Kidney epithelial cell (primary cell): ENCODE measurements at places on chromosomes 3 and 15.

DNA sequence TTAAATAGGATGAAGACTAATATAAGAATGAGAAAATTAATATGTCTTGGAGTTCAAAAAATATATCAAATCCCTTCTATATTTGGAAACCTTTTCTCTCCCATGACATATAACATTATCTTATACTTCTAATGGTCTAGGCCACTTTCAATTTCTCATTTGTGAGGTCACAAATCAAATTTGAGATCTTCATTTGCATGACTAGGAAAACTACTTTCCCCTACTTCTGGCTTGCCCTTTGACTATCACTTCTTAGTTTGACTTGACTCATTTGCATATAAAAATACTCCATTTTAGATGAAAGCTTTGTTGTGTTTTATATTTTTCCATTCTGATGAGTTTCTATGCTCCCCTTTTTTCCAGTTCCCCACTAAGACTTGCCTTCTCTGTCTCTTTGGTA is 598.6 kb upstream of the TBL1XR1 start:
- no peak for DNase-seq

- no peak for DNase-seq
Measured at GRCh38 chr3:49799761-49800160, at the start of gene CDHR4. CDHR4 (minus strand) TSS chr3:49799873; CDS start chr3:49799812, 61 bp downstream.

DNA sequence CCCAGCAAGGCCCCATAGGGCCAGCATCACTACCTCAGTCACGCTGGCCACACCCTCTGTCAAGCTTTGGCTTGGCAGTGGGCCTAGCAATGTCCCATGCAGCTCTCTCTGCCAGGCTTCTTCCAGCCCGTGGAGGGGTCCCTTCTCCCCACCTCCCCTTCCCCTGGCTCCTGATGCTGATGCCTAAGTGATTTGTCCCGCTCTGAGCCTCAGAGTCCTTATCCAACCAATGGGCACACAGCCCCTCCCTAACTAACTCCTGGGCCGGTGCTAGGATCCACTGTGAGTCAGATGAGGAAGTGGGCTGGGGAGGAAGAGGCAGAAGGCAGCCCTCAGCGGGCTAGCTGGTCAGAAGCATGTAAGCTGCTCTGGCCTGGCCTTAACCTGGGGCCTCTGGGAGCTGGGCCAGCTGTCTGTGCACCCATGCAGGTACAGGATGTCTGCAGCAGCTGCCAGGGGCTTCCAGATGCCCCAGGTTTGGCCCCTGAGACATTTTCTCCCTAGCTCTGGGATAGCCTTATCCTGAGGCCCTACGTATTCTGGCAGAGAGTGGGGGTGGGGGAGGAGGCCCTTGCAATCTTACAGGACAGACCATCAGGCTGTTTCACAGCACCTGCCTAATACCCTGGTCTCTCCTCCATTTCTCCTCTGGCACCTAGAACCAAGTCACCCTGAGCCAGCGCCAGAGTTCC is 740 bp upstream of the ZBTB47 start:
- DNase-seq: peak; percentile 66

DNA sequence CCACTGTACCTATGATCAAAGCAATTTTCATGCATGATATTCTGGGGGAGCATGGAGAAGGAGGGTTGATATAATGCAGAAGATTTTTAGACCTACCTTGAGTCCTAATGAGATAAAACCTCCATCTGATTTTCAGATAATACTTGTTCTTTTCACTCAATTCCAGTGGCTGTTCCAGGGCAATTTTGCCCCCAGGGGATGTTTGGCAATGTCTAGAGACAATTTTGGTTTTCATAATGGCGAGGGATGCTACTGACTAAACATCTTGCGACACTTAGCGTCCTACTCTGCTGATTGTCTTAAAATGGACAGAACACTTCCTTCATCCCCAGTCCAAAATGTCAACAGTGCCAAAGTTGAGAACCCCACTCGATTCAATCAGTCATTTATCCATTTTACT is 26.6 kb downstream of the AGBL1 start:
- no peak for DNase-seq

DNA sequence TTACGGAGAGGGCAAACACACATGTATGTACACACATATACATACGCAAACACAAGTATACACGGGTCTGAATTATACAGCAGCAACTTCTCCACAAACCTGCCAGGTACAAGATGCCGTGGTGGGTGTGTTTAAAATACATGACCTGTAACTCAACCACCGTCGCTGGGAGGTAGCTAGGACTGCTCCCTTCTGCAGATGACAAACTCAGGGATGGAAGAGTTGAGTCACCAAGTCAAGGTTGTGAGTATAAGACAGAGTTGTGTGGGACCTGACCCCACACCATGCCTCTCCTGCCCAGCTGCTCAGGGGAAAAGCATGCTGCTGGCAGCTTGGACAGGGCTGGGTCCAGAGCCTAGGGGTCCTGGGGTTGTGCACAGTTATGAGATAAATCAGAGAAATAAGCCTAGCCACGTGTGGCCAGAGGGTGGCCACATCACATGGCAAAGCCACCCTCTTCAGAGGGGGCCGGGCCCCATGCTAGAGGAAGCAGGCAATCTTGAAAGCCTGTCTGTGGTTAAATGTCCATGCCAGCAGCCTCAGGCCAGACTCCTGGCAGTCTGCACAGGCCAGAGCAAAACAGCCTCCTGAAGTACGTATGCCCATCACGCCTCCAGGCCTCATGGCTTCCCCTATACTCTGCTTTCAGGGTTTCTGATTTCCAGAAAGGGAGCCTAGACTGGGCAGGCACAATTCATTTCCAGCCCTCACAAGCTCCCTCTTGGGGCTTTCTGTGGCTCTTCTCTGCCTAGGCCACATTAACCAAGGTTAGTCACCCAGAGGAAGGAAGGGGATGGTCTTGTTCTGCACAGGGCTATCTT is 107.7 kb upstream of the RPL32 start:
- no peak for DNase-seq

DNA sequence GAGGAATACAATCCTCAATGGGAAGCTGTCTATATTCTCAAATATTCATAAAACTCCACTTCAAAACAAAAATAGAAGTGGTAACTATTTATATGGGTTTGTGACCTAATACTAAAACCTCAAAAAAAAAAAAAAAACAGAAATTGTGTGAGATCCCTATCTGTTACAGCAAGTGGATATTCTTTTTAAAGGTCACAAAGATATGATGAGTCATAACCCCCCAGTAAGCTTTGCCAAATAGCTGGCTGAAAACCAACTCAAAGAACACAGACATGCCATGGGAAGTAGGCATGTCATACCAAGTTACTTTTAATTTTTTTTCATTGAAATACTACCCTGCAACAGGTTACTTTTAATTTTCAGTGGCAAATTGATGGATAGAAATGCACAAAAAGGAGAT is 62.5 kb downstream of the CBLB start:
- DNase-seq: no peak

- DNase-seq: no peak
Measured at GRCh38 chr3:160893207-160893606, 137.2 kb downstream of the PPM1L start.

- DNase-seq: no peak
Measured at GRCh38 chr3:24905266-24905665, 410.6 kb upstream of the THRB start.

DNA sequence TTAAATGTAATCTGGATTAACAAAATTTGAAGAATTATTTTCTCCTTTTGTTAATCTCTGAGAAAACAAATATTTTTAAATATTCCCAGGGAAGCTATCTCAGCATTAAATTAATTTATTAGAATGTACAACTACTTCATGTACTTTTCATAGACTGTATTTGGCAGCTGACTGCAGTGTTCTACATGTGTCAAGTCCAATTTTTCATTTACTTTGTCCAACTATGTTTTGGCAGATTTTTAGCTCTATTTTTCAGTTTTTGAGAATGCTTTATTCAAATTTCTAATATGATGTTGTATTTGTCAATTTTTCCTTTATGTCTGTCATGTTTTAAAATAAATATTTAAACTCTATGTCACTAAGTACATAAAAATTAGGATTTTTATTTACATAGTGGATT is 925.1 kb downstream of the OTOL1 start:
- DNase-seq: no peak

- no peak for DNase-seq
Measured at GRCh38 chr3:37935290-37935668, 55.3 kb upstream of the VILL start.

DNA sequence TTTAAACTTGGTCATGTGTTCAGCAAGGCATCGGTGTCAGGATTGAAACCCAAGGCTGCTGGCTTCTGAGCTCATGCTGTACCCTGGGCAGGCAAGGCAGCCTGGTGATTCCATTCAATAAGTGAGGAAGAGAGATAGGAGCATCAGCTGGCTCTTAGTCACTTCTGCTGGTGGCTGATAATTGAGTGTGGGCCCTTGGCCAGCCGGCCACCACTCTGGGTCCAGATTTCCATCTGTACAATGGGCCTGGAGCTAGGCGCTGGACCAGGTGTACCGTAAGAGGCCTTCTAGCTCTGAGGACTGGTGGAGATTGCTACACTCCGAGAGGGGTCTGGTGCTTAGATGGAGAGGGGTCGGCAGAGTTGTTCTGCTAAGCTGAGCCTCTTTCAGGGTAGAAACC is 4.3 kb downstream of the CD276 start:
- no peak for DNase-seq

DNA sequence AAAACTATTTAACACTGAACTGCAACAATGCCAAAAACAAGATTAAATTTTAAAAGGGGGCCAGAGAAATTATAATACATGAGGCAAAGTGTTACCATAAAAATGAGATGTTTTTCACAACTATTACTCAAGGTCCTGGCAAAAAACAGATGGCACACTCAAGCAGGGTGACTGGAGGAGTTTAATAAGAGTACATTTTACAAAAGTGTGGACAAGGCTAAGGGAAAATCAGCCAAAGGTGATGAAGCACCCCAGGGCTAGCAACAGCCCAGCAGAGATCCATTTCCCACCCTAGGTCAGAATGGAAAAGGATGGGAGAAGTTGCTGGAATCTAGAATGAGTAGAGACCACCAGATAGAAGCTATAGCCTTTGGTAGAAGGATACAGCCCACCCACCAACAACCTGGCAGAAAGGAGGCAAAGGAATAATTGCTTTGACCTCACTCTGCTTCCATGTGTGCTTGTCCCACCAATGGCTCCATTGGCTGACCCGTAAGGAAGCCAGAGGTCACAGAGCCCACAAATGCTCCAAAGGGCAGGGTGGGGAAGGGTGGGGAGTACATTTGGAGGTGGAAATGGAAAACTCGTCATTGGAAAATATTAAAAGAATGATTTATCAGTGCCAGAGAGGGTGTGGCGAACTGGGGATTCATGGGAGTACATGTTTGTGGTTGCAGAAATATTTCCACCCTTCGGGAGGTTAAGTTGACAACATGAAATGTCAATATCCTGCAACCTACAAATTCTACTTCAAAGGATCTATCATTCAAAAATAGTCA is 161.0 kb upstream of the UBE2E2 start:
- no peak for DNase-seq

DNA sequence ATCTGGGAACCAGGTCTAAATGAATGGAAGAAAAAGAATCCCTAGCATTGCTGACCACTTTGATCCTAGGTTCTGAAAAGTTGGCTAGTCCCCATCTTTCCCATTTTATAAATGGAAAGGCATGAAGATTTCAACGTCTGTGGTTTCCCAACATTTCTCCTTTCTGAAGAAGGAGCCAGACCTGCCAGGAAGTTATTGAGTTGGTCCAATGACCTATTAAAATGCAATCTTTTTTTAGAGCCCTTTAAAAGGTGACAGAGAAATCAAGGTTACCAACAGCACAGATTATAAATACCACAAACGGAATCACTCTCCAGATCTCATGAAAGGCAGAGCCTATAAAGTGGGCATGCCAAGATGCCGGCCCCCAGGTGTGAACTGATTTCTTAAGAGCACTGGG is 505.6 kb upstream of the THBS1 start:
- no peak for DNase-seq
